Activated CD8-positive, alpha-beta T cell treated with anti-CD3 and anti-CD28 coated beads, Interleukin-2, amount 10 ng/mL, durations not matched to agents 7 days and 5 days (primary cell): ENCODE measurements at places on chromosomes 4 and X.

DNA sequence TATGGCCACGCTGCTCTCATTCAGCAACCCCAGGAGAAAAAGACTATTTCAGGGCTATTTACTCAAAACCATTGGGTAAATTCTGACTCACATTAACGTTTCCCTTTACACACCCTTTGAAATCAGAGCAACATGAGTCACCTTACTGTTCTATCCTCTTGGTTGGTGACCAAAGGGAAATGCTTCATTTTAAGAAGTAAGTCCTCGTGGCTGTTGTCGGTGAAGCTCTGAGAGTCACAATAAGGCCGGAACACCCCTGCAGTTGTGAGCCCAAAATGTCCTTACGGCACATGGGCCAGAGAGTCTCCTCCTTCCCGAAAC, 56.3 kb upstream of the SPRY1 start:
- no peak for DNase-seq

DNA sequence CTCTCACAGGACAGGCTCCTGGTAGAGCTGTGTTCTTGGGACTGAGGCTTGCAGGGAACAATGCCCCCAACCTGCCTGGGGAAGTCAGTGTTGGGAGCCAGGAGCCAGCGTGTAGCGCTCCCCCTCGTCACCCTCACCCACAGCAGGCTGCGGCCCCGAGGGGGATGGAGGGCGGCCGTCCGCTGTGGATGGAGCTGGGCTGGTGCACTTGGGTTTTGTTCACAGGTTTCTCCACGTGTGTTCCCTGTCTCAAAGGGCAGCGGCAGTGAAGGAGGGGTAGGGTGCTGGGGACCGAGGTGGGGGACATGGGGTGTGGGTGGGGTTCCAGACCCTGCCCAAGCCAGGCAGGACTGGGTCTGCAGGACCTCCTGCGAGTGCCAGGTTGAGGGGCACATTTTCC, 69.1 kb downstream of the RGS12 start:
- DNase-seq = no peak

GRCh38 chr4:40369437-40370274, 34.5 kb downstream of the CHRNA9 start:
- no peak for DNase-seq

- DNase-seq = no peak
Observed at GRCh38 chr4:184957446-184958115, 60.7 kb upstream of the HELT start.

DNA sequence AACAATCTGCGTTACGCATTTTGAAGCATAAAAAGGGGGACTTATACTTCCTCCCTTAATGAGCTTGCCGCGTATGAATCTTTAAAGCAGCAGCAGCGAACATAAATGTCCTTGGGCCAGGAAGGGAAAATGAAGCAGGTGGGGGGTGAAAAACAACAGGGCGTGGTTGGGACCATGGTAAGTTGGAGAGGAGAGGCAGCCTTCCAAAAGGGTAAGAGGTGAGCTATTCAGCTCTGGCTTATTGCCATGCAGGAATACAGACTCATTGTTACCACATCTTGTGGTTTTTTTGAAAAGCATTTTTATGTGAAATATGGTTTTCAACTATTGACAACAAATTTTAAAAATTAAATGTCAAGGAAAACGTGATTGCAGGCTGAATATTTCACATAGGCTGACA, 710.7 kb upstream of the FAM241A start:
- no peak for DNase-seq

DNA sequence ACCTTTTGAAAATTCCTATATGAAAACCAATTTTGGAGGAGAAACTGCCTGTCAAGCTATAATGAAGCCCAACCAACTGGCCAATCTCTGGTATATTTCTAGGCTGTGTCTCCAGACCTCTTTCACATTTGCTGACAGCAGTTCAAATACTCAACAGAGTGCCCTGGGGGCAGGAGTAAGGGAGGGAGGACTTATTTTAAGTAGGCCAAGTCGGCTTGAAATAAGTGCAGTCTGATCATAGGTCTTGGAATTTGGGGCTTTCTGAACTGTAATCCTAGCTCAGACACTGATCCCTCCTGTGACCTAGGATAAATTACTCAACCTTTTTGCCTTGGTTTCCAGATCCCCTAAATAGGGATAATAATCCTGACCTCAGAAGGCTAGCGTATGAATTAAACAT, 59.4 kb upstream of the SLC7A11 start:
- DNase-seq = no peak

- no peak for DNase-seq
Observed at GRCh38 chrX:103531002-103531401, 11.7 kb upstream of the RAB40A start.

DNA sequence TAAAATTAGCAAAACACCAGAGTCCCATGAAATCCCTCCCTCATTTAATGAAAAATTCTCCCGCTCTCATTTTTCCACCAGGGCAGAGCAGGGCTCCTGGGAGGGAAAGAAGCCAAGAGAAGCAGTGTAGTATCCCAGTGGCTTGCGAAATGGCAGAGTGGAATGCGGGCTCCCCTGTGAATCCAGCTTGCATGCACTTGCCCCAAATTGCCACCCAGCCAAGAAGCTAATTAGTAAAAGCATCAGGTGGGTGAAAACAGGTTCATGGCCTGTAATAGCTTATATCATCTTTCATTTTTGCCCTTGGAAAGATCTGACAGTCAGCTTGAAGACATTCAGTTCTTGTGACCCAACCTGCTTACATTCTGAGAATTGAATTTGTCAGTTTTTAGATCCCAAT, 10.1 kb downstream of the AMOT start:
- DNase-seq = no peak

GRCh38 chr4:128853741-128854140, 44.2 kb downstream of the JADE1 start:
- DNase-seq = no peak

- no peak for DNase-seq
Observed at GRCh38 chr4:72564184-72564583, 4.8 kb downstream of the ADAMTS3 start.

DNA sequence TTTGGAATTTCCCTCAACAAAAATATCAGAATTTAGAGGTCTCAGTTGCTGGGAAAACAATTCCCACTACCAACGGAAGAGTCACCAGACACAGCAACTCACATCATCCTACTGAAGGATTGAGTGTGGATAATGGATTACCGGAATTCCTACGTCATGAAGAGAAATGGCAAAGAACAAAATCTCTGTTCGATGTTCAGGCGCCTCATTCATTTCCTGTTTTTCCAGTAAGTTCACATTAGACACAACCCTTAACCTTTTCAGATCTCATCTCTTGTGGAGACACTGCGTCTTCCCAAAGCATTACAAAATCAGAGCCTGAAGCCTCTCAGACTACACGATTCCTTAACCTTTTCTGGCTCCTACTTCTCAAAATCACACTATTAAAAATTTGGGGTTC, 58.5 kb upstream of the CPEB2 start:
- no peak for DNase-seq

DNA sequence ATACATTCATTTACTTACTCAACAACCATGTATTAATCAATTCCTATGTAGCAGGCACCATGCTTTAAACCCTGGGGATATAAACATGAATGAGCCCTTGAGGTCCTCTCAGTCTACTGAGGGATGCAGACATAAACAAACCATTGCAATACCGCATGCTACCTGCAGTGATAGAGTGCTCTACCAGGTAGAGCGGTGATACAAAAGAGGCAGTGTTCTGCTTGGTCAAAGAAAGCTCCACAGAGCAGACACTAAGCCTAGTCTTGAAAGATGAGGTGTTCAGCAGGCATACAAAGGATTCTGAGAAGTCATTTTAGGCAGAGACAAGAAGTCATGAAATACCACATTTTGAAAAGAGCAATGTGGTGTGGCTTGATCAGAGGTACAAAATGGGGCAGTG, 26.9 kb upstream of the AMOT start:
- no peak for DNase-seq

GRCh38 chr4:172649143-172649542, 519.5 kb upstream of the GALNT7 start:
- DNase-seq = no peak

GRCh38 chr4:126661194-126661593, 971.6 kb upstream of the INTU start:
- DNase-seq = no peak

DNA sequence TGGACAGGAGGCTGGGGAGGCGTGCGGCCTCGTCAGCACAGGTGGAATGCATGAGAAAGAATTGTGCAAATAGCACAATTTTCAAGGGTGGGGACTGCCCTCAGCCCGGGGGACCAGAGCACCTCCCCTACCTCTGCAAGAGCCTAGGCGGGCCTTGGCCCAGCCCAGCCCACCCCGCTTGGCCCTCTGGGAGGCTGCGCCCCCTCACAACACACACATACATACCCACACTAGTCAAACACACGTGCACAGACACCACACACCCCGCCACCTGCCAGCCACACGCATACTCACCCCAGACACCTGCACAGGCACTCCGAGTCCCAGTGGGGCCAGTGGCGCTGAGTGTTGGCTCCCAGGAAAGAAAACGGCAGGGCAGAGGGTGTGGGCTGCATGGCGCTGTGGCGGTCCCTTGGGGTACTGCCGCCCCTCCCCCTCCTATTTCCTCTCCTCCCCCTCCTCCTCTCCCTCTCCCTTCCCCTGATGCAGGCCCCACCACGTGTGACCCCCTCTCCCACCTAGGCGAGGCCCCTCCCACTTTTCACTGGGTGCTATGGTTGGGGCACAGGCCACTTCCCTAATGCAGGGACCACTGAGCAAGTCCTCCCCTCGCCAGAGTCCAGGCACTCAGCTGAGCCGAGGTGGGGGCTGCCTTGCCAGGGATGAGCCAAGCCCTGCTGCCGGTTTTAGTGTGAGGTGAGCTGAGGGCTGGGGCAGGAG, 84.5 kb downstream of the FAM53A start:
- no peak for DNase-seq

DNA sequence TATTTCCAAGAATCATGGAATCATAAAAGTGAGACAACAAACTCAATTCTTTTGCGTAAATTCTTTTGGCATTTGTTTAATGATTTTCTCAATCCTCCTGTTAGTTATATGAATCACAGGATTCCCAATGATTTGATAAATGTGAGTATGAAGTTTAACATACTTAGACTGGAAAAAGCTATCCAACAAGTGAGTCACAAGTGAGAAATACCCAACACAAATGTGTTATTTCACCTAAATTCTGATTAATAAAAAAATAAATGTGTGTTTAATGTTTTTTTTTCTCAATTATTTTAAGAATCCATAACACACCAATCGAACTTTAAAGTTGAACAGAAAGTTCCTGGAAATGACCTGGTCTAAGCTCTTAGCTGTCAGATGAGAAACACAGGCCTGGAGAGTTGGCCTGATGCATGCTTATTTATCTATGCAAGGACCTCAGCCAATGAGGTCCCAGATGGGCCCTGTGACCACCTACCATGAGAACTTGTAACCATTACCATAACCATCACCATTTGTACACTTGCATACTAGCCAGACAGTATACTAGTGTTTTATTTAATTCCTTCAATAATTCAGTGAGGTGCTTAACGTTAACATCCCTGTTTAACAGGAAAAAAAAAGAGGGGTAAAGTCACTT, 386.7 kb downstream of the SPRY1 start:
- no peak for DNase-seq

DNA sequence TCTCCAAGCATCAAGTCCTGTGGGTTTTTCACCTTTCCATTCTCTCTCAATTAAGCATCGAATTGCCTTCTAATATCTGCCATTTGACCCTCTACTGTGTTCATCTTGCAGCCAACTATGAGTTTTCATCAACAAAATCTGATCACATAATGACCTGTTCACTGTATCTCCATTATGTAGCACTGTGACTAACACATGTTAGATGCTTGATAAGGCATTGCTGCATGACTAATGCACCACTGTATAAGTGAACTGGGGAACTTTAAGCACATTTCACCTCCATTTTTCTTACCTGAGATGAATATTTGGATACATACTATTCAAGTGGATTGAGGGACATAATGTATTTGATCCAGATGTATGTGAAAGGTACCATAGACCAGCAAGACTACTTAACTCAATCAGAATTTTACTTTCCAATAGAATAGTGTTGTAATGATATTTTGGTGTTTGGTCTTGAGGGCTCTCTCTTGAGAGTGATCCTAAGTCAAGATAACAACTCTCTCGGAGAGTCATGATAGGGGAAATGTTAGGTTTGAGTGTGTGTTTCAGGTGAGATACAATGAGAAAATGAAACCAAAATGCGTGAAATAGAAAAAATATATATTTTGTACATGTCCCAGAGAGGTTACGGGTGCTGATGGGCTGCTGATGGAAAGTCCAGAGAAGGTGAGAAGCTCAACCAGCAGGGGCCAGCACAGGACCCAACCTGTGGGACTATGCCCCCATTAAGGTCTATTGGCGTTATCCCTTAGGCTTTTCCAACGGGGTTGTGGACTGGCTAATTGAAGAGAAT, 60.2 kb upstream of the HS3ST1 start:
- DNase-seq = no peak

DNA sequence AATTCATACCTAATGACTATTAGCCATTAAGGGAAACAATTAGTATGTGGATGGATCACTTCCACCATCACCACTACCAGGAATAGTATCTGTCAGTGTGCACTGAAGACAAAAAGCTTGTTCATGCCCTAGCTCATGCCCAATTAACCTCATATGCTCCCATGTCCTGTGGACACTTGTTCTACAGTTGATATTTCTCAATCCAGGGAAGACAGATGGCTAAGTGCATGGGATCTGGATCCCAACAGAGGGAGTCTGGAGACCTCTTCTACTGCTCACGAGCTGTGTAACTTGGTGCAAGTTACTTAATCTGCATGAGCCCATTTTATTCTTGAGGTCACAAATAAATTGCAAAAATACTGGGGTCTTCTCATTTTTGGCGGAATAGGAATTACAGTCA, 23.7 kb downstream of the AMOT start:
- no peak for DNase-seq

GRCh38 chrX:110425222-110426154, 66.8 kb downstream of the RTL9 start:
- no peak for DNase-seq

DNA sequence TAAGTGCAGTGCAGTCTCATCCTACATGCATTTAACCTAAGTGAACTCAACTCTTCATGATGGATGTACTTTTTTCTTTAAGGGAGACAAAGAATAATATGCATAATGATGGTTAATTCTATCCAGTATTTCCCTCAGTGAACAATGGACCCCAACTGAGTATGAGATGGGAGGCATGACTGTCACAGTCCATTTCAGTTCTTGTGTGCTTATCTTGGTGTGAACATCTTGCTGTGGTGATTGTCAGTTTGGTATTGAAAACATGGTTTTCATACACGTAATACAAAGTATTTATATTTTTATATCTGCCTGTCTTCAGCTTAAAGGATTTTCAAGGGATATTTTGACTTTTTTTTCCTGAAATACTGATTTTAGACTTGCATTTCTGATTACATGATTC, 72.0 kb upstream of the NDUFC1 start:
- DNase-seq = no peak
